T-helper 2 cell treated with Interferon-gamma antibody and Interleukin-4, amounts not matched to agents 5 μg/mL and 100 μg/mL, for 36 hours (primary cell): ENCODE measurements at places on chromosomes 1 and 21.

GRCh38 chr1:168976267-168976666, 130.2 kb upstream of the ATP1B1 start:
- DNase-seq, result no peak

DNA sequence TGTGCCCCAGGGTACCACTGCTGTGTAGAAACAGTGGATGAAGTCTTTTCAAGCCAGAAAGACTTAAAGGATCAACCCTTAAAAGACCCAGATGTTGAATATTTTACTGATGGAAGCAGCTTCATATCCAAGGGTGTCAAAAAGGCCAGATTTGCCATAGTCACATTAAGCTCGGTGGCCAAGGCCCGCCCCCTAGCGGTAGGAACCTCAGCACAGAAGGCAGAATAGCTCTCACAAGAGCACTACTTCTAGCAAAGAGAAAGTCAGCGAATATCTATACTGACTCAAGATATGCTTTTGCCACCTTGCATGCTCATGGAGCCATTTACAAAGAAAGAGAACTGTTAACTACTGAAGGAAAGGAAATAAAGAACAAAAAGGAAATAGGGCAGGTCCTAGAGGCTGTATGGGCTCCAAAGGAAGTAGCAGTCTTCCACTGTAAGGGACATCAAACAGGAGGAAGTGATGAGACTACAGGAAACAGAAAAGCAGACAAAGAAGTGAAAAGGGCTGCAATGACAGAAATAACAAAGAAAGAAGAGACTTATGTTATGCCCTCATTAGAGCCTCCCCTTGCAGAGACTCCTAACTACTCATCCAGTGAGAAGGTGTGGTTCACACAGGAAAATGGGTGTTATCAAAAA, 90.5 kb downstream of the LIPI start:
- DNase-seq, result peak; percentile 27

GRCh38 chr1:20142001-20142710, 3.0 kb downstream of the PLA2G2F start:
- no peak for DNase-seq

GRCh38 chr1:181712711-181713110, 229.4 kb downstream of the CACNA1E start:
- DNase-seq, result no peak

DNA sequence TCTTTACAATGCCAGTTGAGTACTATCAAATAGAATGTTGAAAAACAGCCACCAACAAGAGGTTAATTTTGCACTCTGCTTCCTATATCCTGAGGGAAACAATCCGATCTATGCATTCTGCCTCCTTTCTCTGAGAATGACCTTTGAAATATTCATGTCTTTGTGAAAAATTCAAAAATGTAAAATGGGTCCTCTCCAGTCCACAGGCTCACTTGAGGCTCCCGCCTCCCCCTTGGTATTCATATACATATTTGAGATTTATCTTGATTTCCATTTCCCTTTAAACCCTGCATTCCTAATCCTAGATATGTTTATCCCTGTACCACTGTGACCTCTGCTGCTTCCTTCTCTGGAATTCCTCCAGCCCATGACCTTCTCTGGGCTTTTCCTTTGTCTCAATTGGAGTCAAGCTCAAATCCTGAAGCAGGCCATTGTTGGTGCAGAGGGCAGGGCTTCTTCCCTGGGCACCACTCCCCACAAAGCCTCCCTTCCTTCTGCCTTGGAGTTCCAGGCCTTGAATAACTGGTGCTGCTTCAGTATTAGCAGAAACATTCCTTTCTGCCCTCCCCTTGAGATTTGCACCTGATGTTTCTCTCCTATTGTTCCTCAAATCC, 296.8 kb downstream of the PBX1 start:
- DNase-seq, result no peak

DNA sequence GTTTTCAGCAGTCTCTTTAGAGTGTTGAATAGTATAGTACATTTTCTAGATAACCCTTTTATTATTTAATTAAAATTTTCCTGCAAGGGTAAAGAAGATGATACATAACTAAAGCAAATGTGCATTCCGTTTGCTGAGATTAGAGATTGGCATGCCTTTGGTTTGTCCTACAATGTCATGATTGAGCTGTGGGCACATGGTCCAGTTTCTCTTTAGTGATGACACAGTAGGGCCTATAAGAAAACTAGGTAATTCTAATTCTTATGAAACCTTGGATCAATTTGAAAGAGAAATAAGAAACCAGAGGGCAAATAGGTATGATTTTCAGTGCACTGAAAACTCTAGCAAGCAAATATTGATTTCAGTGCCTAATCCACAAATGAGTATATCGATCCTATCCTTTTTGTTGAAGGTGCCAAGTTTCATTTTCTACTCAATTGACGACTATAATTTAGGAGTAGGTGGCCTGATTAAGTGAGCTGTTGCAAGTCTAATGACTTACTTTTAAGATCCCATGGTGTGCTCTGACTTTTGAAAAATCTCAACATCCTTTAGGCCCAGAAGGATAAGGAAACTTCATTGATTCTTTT, 128.0 kb upstream of the KCNK1 start:
- no peak for DNase-seq

DNA sequence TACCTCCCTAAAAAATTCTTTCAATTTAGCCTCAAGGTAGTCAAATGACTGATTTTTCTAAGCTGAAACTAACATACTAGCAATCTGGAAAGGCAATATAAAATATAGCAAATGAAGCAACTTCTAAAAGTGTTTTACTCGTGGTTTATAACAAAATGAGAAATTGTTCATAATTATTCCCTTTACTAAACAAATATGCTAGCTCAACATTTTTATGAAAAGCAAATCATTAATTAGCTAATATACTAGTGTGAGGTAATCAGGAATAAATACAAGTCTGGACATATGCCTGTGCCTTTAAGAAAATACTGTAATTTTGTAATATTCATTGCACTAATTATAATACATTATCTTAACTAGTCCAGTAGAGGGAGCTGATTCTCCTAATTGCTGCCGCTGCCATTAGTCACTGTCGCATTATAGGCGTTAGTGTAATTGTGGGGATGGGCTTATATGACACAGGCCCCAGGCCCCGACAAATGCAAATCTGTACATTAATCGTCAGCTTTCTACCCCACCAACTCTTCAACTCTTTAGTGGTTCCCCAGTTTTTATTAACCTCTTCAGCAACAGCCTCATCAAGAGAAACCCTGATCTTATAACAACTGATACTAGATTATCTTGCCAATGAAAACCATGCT, 160.9 kb downstream of the GABPA start:
- DNase-seq, result no peak

DNA sequence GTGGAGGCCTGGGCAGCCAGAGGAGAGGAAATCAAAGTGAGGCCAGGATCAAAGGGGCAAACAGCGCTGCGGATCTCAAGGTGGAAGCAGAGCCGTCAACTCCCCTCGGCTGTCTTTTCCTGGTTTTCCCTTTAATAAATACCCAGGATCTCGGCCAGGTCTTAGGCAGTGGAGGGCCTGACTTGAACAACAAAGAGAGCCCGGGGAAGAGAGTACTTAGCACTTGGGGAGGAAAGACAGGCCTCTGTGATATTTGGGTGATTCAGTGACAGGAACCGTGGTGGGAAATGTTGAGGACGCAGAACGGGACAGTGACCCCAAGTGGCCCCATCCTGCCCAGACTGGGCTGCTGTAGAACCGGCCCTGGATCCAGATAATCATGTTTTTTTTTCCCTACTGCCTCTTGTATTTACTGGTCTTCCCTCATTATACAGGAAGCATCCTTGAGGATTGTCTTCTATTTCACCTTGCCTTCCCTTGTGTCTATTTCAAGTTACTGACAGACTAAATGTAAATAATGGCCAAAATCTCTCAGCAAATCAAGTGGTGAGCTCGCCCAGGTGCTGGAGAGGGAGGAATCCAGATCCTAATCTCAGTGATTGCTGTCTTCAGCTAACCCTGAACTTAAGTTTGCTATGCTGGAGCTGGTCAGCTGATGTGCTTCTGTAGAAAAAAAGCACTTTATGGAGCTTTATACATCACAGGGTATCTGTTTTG, 2.8 kb upstream of the MIXL1 start:
- DNase-seq, result no peak

GRCh38 chr1:68213843-68214242, 18.5 kb downstream of the WLS start:
- DNase-seq, result no peak
